HS-5 (cell line): ENCODE measurements at places on chromosomes 12 and 14.

DNA sequence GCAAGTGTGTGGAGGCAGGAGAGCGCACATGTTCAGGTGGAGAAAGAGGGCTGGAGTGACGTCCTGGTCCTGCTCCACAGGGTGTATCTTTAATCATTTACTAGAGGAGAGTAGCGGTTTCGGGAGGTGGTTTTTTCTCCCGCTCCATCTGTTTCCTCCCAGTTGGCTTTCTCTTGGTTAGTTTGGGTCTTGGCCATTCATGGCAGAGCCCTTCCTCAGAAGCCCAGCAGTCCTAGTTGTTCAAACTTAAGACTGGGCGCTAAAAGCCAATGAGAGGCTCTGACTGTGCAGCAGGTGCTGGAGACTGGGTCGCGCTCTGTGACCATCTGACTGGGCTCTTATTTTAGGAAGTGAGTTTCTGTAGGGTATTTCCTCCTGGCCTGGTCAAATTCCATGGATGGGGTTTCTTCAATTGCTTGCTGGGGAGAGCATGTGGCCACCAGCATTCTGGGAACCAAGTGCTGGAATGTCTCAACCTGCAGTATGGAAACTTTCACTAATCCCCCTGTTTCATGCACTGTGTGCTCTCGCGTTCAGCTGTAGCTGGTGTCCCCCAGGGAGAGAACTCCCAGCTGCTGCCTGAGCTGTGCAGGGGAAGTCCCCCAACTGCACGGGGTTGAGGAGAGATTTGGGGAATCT is 27.4 kb upstream of the TSPAN9 start:
- no peak for DNase-seq

DNA sequence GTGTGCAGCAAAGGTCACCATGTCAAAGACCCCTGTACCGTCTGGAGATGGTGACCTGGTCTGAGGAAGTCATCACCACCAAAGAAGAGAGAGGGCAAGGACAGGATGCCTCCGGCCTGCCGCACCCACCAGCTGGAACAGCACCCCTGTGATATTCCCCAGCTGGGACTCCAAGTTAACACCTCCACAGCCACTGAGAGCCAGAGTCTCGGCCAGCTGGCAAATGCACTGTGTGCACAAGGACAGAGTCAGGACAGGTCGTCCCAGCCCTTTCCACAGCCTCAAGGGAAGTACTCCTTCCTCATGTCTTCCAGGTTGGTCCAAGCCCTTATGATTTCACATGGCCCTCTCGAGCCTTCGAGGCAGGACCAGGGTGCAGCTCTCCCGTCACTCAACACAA is 19.3 kb upstream of the FKBP4 start:
- DNase-seq = no peak

DNA sequence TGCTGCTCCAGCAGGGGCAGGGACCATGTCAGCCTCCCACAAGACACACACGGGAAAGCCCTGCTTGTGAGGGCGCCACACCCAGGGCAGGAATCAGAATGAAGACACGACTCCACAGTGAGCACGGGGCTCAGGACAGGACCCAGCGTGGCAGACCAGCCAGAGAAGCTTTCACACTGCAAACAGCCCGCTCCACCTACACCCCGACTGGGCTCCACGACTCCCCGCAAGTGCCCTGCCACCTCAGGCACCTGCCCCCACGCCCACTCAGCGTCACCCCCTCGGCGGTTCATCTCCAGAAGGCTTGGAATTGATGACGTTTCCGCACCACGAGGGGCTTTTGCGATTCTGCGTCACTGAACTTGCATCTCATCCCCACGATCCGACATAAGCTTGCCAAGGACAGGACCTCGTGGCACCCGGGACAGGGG is 91.1 kb downstream of the FBXL14 start:
- no peak for DNase-seq

DNA sequence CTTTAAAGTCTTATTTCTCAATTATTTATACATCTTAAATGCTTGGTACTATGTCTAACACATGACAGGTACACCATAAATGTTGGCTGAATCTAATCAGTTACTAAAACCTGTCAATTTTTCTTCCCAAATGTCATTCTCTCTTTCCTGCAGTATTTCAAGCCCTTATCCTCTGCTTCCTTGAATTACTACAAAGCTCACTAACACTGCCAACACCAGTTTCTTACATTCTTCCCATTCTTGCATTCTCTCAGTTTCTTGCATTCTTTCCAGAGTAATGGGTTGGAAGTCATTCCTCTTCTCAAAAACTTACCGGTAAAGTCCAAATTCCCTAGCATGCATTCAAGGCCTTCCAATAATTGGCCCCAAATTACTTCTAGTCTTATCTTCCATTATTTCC is 9.6 kb upstream of the SMARCC2 start:
- no peak for DNase-seq

GRCh38 chr12:94379479-94380113 is 80.1 kb downstream of the CEP83 start:
- DNase-seq = no peak

DNA sequence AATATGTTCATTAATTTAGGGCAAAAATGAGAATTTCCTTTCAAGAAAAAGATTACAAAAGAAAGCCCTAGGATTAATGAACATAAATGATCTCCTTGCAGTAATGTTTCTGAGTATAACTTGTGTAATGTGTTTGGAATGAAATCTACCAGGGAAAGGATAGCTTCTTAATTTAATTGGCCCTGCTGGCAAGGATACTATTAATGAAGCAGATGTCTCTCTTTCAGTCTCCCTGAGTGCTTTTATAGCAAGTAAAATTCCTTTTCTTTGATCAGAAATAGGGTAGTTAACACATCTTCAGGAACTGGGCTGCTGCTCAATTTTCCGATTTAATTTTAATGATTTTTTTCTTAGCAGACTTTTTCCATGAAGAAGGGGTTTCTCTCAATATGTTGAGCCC is 379.4 kb upstream of the PDE3A start:
- DNase-seq = no peak

DNA sequence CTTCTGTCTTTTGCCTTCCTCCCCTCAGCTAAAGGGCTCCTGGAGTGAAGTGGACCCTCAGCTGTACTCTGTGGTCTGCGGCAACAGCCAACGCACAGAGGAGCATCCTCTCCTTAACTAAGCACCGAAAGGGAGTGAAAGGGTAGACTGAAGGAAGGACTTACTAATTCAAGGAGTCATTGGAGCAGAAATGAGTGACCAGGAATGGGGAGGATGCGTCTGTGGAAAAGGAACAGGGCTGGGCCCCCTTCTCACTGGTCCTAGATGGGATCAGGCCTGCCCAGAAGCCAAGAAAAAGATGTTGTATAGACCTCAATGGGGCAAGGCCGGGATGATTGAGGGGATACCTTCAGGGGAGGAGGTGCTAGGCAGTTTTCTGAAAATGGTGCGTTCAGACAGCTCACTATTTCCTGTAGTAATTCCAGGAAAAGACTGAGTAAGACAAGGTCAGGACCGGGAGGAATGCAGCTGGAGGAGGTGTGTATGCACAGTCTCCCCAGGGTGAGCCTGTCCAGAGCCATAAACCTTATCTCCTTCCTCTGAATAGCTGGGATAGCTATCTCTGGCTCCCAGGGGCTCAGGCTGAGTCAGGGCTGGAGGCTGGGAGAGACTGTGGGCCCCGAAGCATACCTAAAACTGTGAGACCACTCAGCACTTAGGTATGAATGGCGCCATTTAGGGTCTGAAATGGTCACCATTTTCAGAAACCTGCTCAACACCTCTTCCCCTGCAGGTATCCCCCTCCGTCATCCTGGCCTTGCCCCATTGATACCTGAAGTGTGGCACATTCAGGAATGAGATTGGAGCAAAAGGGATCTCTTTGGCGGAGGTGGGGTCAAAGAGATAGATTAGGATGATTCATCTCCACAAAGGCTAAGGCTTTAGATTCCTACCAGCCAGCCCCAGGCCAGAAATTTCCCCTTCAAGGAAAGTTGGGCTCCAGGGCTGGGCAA is 20.2 kb upstream of the KRT8 start:
- DNase-seq = peak; percentile 90

DNA sequence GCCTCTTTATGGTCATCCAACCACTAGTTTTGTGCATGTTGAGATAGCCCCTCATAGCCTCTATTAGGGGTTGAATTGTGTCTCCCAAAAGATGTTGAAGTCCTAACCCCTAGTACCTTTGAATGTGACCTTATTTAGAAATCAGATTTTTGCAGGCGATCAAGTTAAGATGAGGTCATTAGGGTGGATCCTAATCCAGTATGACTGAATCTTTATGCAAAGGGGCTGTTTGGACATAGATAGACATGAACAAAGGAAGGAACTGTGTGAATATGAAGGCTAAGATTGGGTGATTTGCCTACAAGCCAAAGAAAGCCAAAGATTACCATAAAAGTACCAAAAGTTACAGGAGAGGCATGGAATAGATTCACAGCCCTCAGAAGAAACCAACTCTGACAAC is 209.6 kb downstream of the NUAK1 start:
- DNase-seq = no peak

DNA sequence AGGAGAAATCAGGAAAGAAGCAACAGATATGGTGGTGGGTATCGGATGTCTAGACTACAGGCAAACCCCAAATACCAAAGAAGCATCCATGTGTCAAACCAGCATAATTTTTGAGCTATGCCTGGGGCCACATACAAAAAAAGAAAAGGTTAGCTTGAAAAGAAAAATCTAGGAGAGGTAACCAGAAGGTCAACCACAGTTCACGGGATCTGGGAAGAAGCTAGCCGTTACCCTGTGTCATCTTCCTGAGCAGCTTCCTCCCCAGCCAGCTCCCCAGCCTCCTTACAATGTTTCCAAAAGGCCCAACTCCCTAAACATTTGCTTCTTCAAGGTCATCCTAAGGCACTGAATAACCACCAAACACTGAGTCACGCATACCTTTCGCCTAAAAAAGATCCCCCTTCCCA is 3.1 kb downstream of the SINHCAF start:
- no peak for DNase-seq

- no peak for DNase-seq
Observed at GRCh38 chr12:124630791-124631313, 63.4 kb upstream of the NCOR2 start.

GRCh38 chr12:50934981-50935807 is 17.1 kb upstream of the HIGD1C start:
- no peak for DNase-seq

DNA sequence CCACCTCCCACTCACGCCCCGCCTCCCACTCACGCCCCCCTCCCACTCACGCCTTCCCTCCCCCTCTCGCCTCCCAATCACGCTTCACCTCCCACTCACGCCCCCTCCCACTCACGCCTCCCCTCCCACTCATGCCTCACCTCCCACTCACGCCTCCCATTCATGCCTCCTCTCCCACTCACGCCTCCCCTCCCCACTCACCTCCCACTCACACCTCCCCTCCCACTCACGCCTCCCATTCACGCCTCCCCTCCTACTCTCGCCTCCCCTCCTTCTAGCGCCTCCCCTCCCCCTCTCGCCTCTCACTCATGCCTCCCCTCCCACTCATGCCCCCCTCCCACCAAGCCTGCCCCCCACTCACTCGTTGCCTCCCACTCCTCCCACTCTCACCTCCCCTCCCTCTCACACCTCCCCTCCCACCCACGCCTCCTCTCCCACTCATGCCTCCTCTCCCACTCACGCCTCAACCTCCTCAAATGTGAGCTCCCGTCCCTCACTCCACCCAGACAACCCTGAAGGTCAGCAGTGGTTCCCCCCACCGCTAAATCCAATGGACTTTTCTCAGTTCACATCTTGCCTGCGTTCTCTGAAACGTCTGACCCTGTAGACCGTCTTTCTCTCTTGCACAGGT is 39.8 kb downstream of the TMEM63C start:
- no peak for DNase-seq

GRCh38 chr14:105533811-105534498 is 7.6 kb downstream of the TMEM121 start:
- no peak for DNase-seq

DNA sequence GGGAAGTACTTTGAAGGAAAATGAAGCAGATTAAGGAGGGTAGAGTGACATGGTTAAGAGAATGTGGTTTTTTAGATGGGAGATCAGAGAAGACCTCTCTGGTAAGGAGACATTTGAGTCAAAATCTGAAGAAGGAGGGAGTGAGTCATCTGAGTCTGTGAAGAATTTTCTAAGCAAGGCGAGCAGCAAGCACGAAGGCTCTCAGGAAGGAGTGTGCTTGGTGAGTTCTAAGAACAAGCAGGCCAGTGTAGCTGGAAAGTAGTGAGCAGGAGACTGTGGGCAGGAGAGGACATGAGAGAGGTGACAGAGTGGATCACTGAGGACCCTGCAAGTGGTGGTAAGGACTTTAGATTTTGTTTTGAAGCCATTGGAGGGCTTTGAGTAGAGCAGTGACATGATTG is 76.3 kb upstream of the FUT8 start:
- no peak for DNase-seq

DNA sequence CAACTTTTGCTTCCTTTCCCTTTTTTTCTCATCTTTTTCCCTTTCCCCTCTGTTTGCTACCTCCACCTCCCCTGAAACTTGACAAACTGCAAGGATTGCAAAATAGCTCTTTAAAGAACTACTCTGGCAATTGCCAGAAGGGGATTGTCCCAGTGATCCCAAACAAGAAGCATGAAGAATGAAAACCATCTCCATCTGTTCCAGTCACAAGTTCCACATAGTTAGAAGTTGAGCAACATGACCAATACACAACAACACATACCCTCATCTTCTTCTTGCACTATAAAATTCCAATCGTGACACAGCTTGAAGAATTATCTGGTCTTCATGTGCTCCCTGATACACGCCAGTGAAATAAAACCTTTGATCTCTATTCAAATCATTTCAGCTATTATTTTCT is 93.7 kb upstream of the USP15 start:
- no peak for DNase-seq

GRCh38 chr14:96979611-96980074 is 182.5 kb downstream of the VRK1 start:
- DNase-seq = no peak

- no peak for DNase-seq
Observed at GRCh38 chr12:122088179-122088810, 9.7 kb downstream of the MLXIP start.

- no peak for DNase-seq
Observed at GRCh38 chr12:56122637-56123036, 4.6 kb downstream of the ZC3H10 start.

GRCh38 chr14:64507376-64508156 is 3.0 kb downstream of the ZBTB1 start:
- DNase-seq = no peak

DNA sequence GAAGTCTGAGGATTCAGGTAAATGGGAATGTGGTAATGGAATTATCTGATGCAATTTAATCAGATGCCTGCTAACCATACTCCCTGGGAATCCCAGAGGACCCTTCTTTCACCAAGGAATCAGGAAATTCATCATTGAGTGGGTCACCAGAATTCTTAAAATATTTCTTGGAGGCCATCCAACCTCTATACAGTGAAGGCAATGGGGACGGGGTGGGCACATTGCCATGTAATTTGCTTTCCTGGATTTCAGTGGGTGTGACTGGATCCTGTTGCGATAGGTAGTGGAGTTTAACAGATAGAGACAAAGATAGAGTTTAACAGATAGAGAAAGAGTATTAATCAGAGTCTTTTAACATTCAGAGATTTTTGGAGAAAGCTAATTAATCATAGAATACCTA is 394.4 kb downstream of the DAD1 start:
- no peak for DNase-seq

GRCh38 chr14:104108570-104109541 is 23.4 kb downstream of the ASPG start:
- DNase-seq = no peak

GRCh38 chr14:66115740-66116502 is 370.2 kb upstream of the CCDC196 start:
- no peak for DNase-seq
